ENCODE measurements at places on chromosomes 6 and 20.
A peak's percentile ranks its signal among the peaks of the same experiment; 100 is the strongest.

GRCh38 chr20:2467412-2467811 is 3.2 kb downstream of the SNRPB start:
- DNase-seq: no peak

- no peak for DNase-seq
These were observed 74.1 kb upstream of the LAMA2 start for GRCh38 chr6:128808856-128809255.

DNA sequence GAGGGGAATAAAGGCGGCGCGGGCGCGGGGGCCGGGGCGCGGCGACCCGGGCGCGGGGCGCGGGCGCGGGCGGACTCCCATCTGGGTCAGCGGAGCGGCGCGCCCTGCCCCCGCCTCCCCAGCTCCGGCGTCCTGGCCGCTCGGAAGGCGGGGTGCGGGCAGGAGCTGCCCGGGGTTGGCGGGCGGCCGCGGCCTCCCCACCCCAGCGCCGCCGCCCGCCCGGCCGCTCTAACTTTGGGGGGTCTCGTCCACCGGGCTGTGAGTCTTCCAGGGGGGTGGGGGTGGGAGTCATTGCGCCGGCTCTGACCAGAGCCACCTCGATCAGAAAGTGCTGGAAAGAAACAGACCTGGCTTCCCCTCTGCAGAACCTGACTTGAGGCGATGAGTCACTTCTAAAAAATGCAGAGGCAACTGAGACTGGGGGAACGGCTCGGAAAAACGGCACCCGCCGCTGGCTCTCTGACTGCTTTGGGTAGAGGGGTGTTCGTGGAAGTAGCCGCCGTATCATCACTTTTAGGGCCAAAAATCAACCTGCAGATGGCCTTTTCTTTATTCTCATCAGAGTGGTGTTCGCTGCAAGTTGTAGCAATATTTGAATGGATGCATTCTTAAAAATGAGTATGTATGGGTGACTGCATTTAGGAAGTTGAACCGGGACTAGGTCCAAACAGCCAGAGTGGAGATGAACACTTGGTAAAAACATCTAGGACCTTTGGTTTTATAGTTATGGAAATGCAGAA is 667 bp downstream of the CAP2 start:
- DNase-seq: no peak

DNA sequence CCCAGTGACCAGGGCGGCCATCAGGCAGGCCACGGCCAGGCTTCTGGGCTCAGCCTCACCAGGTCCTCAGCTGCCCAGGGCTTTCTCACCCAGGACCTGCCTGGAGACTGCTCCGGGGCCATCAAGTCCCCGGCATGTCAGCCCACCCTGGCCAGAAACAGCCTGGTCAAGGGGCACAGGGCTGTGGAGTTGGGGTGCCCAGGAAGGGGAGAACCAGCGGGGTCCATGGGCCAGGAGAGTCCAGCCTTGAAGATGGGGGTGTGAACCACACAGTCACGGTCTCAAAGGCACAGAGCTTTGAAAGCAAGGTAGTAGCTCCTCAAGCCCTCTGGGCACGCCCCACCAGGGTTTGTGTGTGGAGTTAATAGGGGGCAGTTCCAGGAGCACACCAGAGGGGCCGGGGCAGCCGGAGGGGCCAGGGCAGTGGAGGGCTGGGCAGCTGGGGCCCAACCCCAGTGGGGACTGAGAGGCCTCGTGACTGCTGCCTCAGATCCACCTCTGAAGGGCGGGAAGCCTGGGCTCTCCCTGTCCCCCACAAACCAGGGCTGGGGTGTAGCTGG is 48.0 kb upstream of the BHLHE23 start:
- DNase-seq: no peak

DNA sequence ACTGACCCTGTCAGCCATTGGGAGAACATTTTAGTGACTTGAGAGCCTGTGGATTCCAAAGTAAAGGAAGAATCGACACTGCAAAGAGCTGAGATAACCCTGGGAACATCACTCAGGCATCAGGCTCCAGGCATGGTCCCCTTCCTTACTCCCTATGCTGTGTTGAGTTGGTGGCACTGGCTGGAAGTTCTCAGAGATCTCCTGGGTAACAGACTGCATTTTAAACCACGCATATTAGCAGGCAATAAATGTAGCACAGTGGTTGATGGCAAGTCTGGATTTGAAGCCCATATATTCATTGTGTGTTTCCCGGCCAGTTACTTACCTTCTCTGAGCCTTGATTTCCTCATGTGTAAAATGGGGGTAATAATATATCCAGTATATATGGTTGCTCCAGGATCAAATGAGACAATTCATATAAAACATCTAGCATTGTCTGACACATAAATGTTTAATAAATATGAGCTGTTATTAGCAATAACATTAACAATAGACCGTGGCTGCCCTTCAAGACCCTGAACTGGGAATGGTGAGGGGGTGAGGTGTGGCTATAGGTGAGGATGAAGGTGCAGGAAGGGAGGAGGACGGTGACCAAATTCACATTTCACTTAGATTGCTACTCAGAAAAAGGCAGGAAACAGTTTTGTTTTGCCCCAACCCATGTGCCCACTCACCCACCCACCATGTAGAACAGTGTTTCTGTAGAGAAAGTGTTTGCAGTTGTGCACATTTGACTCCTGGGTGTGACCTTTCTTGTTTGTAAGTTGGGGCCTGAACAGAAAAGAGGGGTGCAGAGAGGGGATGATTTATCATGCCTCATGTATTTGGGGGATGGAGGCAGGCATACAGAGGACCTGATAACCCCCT is 2.1 kb downstream of the PLCG1 start:
- no peak for DNase-seq

- DNase-seq: no peak
These were observed 3.1 kb downstream of the NOL4L start for GRCh38 chr20:32581839-32582658.

GRCh38 chr6:43125119-43125518 is 46.0 kb upstream of the SRF start:
- DNase-seq: no peak

GRCh38 chr6:145544041-145544440 is 191.3 kb downstream of the EPM2A start:
- DNase-seq: no peak

DNA sequence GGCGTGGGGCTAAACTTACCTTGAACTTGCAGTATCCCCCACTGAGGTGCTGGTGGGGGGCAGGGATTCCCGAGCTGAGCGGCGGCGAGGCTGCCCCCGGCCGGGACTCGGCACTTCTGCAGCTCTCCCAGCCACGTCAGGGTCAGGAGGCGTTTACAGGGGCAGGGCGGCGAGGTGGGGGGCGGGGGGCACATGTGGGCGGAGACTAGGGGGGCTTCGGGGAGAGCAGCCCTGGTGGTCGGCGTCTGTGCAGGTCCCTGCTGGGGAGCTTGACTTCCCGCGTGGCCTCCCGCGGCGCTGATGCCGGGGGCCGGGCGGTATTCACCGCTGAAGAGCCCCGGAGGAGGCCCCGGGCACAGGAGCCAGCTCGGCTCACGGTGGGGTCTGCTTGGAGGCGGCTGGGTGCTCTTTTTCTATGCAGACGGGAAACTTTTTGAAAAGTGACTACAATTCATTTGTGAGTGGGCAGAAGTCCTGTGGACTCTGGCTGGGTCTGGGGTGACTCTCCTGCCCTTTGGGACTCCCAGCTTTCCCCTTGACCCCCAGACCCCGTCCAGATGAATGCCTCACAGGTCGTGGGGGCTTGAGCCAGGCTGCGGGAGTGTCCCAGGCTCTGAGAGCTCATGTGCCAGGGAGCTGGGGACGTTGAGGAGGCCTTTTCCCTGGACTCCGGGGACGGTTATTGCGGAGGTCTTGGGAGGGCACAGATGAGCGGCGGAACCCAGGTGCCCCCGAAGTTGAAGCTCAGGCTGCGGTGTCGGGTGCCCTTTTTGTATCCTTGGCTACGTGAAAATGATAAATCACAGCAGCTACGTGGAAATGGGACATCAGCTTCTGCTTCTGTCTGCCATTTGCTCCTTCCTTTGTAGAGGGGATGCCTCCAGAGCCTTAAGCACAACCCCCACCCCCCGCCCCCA is 75.9 kb upstream of the GATA5 start:
- no peak for DNase-seq

GRCh38 chr6:153051801-153052200 is 49.3 kb upstream of the MTRF1L start:
- no peak for DNase-seq

GRCh38 chr6:166465671-166466087 is 82.9 kb upstream of the MPC1 start:
- DNase-seq: no peak

DNA sequence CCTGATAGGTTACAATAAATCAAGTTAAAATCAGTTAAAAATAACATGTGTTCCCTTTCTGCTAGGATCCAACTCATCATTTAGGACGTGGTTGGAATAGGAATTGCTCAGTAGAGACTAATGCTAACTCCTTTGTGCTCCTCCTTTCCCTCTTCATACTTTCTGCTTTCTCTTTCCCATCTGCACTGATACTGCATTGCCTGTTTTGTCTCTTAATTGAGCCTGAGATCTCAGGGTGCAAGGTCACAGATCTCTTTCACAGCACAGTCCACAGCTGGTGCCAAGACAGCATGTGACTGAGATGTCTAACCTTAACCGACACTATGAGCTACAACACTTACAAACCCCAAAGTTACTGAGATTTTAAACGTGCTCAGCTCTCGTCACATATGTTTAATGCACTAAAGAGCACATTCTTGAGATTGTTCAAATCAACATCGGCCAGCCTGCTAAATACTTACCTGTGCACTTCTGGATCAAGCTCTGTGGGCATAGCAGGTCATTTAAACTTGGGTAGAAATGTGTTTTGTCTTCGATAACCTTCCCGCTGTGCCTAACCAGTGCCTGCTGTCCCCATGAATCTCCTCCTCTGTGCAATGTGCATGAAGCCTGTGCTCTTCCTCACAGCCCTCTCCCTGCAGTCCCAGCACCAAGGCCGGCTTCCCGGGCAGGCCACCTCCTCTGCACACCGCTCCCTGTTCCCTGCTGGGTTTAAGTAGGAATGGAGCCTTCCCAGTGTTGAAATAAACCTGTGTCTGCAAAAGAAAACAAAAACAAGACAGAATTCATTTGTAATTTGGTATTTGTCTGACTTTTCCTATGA is 39.6 kb upstream of the AFDN start:
- peak; percentile 5 for DNase-seq

DNA sequence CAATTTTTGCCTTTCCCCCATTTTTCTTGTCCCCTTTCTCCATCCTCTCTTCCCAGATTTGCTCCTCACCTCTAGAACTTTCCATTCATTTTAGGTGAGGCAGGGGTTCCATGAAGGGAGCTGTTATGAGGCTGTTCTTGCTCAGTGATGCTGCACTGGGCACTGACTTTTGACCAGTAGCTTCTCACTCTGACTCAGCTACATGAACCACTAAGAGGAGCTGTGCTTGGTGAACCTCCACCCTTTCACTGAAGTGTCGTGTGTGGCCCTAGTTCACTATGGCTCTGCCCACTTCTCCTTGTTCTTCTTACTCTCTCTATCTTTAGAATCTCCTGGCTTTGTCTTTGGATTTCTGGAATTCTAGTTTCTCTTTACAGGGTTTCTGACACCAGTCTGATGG is 307.1 kb upstream of the RNF24 start:
- DNase-seq: no peak

DNA sequence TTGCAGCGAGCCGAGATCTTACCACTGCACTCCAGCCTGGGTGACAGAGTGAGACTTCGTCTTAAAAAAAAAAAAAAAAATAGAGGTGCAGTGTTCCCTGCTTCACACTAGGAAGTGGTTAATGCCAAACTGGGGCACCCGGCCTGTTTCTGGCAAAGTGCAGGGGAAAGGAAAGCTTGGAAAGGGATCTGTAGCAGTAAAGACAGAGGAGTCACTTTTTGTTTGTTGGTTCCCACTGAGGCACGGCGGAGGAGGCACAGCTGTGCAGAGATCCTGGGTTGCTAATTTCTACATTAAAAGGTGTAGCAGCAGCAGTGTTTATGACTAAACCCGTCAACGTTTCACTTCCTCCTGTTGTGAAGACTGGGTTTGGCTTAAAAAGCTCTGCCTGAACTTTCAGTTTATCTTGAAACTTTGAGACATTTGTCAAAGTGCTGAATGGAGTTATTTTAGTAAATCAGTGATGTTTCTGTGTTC is 125.6 kb downstream of the CARMIL1 start:
- DNase-seq: no peak

GRCh38 chr6:85685713-85686112 is 43.0 kb upstream of the SYNCRIP start:
- no peak for DNase-seq

GRCh38 chr6:17281100-17281496 is at the start of gene RBM24:
Gene RBM24 (plus strand): TSS chr6:17281361. CDS start chr6:17281582, 221 bp downstream.
- DNase-seq: peak; percentile 4

- DNase-seq: no peak
These were observed 119.0 kb upstream of the RPS6KA2 start for GRCh38 chr6:166745801-166746668.

All from NCI-H2227 treated with DMSO at 0.1 percent for 48 hours (cell line).